ENCODE measurements at places on chromosomes 11 and 22.

DNA sequence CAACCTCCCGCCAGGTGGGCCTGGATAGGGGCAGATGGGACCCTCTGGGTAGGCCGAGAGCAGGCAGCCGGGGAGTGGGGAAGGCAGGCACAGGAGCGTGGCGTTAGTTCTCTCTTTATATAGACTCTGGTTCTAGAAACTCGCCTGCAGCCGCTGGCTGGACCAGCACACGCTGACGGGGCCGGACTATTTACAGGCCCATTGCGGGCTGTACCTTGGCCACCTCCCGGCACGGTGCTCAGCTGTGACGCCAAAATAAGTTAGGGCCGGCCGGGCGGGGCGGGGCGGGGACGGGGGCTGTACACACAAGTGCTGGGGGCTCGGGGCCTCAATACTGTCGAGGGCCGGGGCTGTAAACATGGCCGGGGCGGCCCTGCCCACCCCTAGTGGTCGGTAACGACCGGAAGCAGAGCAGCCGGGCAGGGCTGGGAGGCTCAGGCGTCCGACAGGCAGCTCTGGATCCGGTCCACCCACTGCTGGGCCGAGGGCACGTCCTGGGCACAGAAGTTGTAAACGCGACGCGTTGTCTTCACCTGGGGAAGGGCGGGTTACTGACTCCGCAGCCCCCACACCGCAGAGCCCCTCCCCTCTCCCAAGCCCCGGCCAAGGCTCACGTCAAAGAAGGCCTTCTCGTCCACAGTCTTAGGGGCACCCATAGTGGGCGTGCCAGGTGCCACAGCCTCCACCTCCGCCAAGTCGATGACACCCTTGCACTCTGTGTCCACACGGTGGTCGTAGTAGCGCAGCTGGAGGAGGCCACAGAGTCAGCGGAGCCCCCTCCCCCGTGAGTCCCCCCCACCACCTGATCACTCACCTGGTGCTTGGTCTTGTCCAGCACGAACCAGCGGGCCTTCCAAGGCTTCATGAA is 27.9 kb downstream of the SBF1 start:
- DNase-seq, result no peak

- DNase-seq, result no peak
Measured at GRCh38 chr11:61198361-61198760, 5.0 kb upstream of the PGA3 start.

DNA sequence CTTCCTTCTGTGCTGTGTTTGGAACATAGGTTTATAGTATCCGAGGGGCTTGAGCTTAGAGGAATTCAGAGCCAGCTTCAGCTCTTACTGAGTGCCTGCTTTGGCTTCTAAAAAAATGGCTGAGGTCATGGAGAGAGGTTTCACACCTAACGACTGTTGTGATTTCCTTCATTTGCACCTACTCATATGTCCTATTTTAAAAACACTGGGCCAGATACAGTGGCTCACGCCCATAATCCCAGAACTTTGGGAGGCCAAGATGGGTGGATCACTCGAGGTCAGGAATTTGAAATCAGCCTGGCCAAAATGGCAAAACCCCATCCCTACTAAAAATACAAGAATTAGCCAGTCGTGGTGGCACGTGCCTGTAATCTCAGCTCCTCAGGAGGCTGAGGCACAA is 38.3 kb upstream of the SYT13 start:
- DNase-seq, result no peak

DNA sequence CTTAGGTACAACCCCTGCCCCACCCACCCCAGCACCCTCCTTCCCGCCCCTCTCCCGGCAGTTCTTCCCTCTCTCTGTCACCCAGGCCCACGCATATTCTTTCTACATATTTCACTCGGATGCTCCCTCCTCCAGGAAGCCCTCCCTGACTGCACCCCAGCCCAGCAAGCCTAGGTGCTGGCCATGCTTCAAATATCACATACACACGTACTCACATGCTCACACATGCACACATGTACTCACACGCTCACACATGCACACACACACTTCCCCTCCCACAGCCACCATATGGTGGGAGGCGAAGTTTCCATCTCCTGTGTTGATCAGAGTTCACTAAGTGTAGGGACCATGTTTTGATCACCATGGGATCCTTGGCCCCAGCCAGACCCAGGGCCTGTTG is 90.4 kb downstream of the WNT7B start:
- no peak for DNase-seq

- DNase-seq, result no peak
Measured at GRCh38 chr11:76694664-76695063, 24.1 kb upstream of the LRRC32 start.

DNA sequence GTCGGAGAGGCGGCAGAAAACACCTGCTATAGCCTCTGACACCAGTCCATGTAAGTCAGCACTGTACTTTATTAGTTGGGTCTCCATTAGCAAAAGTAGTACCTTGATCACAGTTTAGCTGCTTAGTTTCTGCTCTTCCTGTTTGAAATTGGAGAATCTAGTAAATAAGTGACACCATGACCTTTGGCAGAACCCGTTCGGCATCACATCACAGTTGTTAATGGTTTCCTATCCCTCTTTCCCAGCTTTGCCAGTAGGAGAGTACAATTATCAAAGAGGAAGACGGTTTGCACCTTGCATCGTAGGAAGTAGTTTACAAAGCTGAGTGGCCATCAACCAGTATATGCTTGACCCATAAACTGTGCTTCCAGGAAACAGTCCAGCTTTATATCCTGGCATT is 101.8 kb downstream of the TRIM44 start:
- no peak for DNase-seq

DNA sequence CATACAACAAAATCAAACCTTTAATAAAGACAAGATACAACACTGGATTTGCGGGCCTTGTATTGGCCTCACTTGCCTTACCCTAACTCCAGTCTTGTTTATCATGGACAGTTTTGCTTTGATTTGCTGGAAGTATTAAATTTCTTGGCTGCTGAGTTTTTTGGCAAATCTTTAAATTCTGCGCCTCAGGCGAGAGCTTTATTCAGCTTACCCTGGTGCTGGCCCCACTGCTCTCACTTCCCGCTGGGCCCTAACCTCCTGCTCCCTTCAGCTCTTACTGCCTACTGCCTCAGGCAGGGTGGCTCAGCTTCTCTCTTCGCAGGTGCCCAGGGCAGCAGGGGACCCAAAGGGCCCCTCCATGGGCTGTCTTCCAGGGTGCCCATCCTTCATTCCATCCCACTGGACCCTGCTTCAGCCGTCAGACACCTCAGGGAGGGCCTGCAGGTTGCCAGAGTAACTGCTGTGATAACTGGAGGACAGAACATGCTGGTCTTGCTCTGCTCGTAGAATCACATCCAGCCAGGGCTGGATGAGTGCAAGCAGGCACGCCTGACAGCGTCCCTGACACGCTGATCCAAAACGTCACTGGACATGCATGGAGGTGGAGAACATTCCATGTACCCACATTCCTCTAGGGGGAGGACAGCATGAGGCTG is 45.7 kb upstream of the TUB start:
- DNase-seq, result no peak

- no peak for DNase-seq
Measured at GRCh38 chr11:35362521-35362980, 56.8 kb downstream of the SLC1A2 start.

DNA sequence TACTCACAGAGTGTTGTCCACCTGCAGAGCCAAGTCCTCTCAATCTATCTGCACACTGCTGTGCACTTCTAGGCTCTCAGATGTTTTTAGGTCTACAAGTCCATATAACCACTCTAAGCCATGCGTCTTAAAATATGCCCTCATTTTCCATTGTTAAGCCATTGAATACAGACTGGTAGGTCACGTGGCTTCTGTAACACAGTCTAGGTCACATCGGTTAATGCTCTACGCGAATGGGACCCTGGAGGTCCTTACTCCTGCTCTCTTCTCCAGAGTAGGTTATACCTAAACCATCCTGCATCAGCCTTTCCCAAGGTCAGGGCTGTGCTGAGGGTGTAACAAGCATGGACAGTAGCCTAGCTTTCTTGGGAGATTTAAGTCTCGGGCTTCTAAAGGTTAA is 819 bp downstream of the JAML start:
- no peak for DNase-seq

DNA sequence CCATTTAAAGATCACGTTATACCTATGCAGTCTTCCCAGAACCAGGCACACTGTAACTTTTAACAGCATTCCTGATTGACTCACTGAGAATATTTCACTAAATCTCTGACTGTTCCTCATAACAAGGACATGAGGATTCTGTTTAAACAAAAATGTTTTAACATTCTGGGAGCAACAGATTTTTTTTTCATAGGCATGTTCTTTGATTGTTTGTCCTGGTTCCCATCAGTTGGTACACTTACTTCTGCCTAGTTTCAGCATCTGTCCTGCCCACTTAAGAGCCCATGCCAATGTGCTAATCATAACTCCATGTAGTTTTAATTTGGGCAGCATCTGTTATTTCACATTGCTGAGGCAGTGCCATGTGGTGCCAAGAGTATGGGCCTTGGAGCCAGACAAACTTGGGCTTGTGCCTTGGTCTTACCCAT is 138.5 kb upstream of the CTSC start:
- no peak for DNase-seq

- DNase-seq, result no peak
Measured at GRCh38 chr11:100810146-100810545, 123.1 kb downstream of the ARHGAP42 start.

GRCh38 chr11:113247221-113247620 is 67.2 kb upstream of the TTC12 start:
- DNase-seq, result no peak

GRCh38 chr11:30984827-30985226 is 384.7 kb downstream of the DCDC1 start:
- DNase-seq, result no peak

DNA sequence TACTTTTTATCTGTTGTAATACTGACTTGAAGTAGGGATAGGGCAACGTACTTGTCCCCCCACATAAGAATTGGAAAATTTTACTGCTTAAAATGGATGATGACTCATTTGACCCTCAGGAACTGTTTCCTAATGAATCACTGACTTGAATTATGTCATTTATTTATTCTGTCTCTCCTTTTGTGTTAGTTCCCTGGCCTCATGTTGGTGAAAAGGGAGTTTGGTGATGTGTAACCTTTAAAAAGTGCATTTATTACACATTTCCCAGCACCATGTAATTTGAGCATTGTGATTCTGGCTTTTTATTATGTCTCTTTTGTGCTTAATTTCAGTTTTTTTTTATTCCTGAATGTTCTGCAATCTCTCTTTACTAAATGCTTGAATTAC is 20.3 kb upstream of the PGM2L1 start:
- DNase-seq, result no peak

DNA sequence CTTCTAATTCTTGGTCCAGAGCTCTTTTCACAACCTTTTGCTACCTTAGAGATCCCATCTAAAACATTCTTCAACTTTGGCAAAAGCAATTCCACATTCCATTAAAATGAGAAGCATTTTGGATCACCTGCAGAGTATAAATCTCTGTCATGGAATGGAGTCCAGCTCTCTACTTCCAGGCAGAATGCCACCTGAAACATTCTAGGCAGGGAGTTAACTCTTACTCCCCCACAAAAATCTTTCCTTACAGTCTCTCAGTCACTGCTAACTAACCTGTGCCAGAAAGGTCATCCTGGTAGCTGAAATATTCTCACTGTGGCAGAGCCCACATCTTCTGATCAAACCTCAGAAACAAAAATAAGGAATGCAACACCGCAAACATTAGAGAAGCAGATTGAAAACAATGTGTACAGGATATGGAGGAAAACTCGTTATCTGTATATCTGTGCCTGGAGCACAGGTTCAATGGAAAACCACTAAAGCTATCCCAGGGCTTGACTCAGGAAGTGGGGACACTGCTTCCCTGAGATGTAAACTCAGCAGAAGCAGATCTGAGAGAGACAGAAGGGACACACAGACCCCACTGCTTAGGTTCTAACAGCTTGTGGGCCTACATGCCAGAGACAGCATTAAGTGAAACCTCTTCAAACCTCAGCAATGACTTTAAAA is 78.9 kb downstream of the KCNC1 start:
- DNase-seq, result no peak

GRCh38 chr11:26584818-26585217 is 12.8 kb upstream of the MUC15 start:
- DNase-seq, result no peak

DNA sequence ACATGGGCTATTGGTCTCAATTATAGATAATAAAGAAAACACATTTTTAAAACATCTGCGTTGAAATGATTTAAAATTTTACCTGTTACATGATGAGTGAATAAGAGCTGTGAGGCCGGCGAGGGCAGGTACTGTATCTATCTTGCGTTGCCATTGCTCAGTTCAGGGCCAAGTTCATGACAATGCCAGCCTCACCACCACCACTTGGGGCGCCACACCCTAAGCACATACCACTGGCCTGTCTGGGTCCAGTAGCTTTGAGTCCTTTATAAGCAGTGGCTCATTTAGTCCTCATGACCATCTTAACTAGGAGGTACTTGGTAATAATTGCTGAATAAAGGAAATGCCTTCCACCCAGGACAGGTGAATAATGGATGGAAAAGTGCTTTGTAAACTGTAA is 14.5 kb upstream of the MB start:
- no peak for DNase-seq

DNA sequence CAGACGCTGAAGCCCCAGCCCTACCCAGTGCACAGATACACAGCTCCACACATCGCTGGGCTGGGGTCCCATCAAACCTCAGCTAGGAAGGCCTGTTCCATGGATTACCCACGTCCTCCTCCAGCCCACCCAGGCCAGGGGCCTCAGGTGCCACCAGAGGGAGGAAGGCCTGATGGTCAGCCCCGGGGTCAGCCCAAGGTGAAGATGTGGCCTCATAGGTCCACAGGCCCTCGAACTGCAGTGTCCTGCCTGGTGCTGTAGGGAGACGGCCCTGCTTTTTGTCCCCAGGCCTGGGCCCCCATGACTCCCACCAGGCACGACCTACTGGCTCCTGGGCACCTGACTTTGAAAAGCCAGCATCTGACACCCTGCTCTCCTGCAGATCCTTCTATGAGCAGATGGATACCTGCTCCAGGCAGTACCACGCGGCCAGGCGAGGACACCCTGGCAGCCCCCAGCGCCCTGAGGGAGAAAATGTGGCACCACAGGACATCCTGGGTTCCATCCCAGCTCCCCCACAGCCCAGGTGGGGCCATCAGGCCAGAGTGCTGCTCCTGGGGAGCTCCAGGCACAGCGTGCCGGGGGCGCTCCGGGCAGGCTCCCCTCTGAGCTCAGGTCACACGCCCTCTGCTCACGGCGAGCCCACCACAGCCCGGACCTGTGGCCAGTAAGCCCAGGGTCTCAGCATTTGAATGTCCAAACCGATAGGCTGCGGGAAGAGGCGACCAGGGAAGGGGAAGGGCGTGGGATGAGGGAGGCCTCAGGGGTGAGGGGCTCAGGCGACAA is 15.8 kb upstream of the MOB2 start:
- DNase-seq, result no peak

DNA sequence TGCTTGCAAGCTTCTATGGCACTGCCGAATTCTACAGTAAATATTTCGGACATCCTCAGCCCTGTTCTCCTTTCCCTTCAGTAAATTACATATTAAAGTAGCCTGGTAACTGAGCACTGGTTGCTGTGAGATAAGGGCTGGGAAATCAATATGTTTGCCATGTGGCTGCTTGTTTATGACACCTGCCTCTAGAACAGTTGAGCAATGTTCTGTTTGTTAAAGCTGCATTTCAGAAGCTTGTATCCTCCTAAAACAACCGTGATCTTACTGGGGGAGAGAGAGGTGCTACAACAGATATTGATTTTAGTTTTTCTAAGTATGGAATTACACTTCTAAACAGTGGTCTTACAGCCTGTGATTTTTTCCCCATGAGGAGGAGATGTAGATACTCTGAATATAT is 39.4 kb downstream of the ZBTB16 start:
- no peak for DNase-seq

- DNase-seq, result no peak
Measured at GRCh38 chr11:20458905-20459632, 71.6 kb downstream of the PRMT3 start.

GRCh38 chr22:40392618-40393017 is 22.2 kb downstream of the SGSM3 start:
- no peak for DNase-seq
